G401 (cell line): ENCODE measurements at places on chromosomes 12 and 14.

DNA sequence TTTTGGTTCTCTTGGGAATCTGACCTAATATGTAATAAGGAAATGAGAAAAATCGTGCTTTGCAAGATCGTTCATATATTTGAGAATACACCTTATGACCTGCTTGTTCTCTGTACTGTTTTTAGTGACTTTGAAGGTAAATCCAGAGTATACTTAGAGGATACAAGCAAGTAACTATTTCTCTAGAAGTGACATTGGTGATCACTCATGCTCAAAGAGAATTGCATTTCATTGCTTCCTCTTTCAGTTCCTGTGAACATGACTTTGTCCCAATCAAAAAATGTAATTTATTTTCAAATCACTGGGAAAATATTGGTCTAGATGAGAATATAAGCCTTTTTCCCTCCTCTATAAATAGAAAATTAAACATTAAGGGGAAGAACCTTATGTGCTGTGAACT lies 2.7 kb downstream of the KTN1 start:
- DNase-seq = no peak

- DNase-seq = no peak
Observed at GRCh38 chr12:10247436-10248058, 34.9 kb downstream of the GABARAPL1 start.

DNA sequence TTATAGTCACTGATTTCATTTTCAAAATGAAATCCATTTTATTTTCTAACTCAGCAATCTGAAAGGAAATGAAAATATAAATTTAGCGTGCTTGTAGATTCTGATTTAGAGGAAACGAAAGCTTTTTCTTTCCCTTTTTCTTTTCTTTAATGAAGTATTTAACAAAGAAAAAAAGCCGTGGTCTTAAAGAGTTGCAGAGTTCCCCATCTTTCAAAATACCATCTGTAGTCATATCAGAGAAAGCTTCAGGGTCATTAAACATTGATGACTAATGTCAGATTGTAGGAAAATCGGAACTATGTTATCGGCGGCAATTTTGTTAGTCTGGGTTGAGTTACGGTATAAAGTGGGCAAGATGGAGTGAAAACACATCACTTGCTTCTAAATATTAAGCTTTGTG lies 32.3 kb downstream of the DRAM1 start:
- DNase-seq = no peak

GRCh38 chr14:85415015-85415712 lies 114.8 kb upstream of the FLRT2 start:
- no peak for DNase-seq

DNA sequence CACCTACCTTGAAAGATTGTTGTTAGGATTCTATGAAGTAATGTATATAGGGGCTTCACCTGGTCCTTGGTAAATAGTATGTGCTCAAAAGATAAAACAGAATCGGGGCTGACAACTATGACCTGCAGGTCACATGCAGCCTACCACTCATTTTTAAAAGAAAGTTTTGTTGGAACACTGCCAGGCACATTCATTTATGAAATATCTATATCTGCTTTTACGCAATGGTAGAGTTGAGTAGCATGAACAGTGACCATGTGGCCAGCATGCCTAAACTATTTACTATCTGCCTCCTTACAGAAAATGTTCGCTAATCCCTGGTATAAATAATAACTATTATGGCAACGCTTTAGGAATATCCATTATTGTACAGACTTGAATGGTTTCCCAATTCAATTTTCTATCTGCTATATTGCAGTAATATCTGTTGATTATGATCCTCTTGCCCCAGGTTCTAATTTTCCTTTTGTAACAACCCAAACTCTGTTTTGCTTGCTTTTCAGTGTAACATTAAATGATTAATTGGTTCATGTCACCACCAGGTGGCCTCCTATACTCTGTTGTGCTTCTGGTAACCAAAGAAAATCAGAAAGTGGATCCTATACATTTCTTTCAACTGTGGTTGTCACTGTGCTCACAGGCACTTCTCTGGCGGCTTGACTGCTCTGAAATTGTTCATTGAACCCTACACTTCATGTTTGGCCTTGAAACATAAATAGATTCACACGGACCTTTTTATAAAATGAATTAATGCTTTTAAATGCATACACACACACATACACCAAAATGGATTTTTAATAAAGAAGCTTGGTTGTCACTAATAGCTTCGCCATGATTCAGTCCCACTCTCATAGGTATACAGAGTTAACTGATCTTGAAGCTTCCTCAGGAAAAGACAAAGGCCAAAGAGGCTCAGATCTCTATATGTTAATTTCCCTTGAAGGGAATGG lies 227.7 kb upstream of the NPAS3 start:
- DNase-seq = peak; percentile 38

DNA sequence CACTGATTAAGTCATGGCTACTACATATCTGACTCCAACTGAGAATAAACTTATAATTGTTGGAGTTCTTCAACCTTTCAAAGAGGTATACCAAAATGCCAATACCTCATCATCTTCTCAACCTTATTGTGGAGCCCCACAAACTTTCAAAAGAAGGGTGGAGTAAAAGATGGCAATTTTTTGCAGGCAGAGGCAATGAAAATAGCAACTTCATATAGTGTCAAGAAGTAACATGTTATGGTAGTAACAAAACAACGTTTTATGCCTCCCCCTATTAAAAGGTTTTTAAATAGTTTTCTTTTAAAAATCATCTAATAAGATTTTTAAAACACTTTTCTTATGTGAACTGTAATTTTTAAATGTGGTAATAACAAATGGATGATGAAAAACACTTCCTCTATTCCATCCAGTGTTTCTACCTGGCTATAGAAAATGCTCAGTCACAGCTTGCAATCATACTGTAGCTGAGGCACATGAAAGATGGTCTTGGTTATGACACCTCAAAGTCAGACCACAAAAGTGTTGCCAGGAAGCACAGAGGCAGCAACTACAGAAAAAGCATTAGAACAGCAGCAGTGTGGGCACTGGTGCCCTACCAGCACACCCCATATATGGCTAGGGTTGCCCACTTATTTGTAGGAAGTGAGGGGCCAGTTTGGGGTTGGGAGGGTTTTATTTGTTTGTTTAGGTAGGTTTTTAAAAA lies 7.0 kb downstream of the PPP1R12A start:
- no peak for DNase-seq

- DNase-seq = peak; percentile 99
Observed at GRCh38 chr12:91381309-91381804, 198.7 kb upstream of the DCN start.

DNA sequence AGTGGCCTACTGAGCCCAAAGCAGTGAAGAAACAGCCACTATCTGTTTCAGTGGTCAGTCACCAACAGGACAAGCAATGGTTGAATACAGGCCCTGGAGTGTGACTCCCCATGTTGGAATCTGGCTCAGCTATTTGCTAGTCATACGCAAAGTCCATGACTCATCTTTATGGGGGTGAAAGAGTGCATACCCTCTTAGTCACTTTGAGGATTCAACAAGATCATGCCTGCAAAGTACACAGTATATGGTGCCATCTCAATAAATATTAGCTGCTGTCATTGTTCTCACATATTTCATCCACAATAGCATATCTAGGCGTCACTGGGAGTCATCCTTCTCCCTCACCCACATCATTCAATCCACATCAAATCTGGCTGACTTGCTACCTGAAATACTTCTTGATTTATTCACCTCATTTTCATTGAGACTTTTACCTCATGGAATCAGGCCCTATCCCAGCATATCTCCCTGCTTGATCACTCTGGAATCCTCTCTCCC lies 26.4 kb upstream of the STAB2 start:
- DNase-seq = no peak

DNA sequence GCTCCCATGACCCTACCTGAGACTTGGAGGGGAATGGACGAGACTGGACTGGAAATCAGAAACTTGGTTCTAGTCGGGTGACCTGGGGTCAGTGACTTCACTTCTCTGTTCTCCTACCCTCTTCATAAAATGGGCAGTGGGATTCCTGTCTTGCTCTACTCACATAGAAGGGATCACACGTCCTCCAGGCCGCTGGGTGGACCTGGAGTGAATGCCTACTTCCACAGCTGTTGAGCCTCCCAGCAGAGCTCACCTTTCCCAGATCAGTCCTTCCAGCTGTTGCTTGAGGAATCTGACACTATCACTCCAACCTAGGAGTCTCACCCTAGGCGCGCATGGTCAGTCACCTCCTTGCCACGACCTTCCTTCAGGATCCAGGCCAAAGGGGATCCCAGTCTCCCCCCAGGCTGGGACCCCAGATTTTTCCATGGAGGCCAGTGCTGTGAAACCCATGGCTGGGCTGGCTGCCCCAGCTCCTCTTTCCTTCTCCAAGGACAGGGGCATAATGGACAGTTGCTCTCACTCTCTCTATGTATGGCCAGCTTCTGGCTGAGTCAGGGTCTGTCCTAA lies 637 bp downstream of the ACVRL1 start:
- no peak for DNase-seq

DNA sequence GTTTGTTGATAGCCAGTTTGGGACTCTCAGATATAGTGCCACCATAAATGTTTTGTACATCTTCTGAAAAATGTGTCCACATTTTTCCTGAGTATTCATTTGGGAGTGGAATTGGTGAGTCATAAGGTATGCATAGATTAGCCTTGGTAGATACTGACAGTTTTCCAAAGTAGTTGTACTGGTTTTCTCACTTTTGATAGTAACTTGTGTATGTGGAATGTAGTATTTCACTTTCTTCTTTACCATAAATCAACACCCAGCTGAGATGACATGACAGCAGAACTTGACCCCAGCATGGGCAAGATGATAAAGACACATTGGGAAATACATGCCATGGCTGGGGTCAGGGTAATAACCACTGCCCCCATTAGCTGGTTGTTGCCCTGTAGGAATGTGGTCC lies 5.4 kb downstream of the FBXW8 start:
- DNase-seq = no peak
